Naive thymus-derived CD4-positive, alpha-beta T cell (primary cell): ENCODE measurements at places on chromosomes 5 and 9. TPM values are rescaled to one million over a fixed set of nuclear protein-coding genes. Genes with fewer than 3 reads are reported as not detected.

Gene FBP1
- total RNA-seq, result 10.8 TPM

Gene SPATA31C1
- total RNA-seq, result not detected

Gene FBP2
- not detected for total RNA-seq

Gene CXCL14
- total RNA-seq, result not detected

GRCh38 chr5:78473751-78474150, 113.3 kb downstream of the SCAMP1 start:
- H3K36me3 ChIP-seq, result no peaks in the 10 kb centered on the region
- no peak overlapping the region for H3K27ac ChIP-seq
- H3K4me1 ChIP-seq, result no peaks in the 10 kb centered on the region
- DNase-seq, result no peak
- no peak overlapping the region for H3K4me3 ChIP-seq

DNA sequence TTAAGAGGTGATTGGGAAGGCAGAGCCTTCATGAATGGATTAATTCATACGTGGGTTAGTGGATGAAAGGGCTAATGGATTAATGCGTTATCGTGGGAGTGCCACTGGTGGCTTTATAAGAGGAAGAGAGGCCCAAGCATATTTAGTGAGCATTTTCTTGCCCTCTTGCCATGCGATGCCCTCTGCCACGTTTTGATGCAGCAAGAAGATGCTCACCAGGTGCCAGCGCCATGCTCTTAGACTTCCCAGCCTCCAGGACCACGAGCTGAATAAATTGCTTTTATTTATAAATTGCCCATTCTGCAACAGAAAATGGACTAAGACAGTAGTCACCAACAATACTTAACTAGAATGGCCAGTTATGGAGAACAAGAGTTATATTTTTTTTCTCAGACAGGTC, 24.2 kb downstream of the DAPK1 start:
- H3K36me3 ChIP-seq, result no peaks in the 10 kb centered on the region
- H3K4me3 ChIP-seq, result no peak overlapping the region
- no peak for DNase-seq
- no peaks in the 10 kb centered on the region for H3K4me1 ChIP-seq

DNA sequence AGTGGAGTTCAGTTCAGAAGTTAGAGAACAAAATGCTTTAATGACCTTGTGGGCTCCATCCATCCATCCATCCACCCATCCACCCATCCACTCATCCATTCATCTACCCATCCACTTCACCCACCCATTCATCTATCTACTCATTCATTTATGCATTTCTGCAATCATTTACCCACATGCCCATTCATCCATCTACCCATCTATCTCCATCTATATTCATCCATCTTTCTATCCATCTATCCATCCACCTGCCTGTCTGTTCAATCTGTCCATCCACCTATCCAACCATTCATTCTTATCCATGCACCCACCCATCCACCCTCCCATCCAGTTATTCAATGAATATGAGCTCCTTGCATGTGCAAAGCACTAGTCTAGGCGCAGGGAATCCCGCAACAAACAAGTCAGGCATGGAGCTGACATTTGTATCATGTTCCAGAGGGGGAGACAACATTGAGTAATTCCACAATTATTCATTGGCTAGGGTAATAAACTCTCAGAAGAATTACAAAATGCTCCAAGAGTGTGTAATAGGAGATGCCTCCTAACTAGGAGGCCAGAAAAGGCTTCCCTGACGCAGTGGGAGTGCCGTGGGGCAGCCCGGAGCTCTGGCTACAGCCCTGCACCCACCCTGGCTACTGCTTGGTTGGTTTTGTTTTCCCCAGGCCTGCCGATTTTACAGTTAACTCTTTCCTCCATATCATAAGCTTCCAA, 211.2 kb downstream of the NXNL2 start:
- no peaks in the 10 kb centered on the region for H3K27me3 ChIP-seq
- no peaks in the 10 kb centered on the region for H3K36me3 ChIP-seq
- H3K4me3 ChIP-seq, result no peak overlapping the region
- no peaks in the 10 kb centered on the region for H3K4me1 ChIP-seq
- DNase-seq, result no peak

DNA sequence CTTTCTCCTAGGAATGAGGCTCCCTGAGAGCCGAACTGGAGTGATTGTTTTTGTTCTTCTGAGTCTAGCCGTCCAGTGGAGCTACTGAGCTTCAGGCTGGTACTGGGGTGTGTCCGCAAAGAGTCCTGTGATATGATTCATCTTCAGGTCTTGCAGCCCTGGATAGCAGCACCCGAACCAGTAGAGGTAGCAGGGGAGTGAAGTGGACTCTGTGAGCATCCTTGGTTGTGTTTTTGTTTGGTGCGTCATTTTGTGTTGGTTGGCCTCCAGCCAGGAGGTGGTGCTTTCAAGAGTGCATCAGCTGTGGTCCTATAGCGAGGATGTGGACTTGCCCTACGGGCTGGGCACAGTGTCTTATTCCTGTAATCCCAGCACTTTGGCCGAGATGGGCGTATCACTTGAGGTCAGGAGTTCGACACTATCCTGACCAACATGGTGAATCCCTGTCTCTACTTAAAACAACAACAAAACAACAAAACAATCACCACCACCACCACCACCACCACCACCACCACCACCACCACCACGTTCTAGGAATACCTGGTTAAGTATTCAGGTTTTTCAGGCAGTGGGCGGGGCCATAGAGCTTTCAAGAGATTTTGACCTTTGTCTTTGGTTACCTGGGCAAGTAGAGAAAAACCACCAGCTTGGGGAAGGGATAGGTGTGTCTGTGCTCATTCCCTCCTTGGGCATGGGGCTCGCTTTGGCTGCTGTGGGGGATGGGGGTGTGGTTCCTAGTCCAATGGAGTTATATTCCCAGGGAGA, 154.0 kb downstream of the WDR70 start:
- H3K36me3 ChIP-seq, result no peaks in the 10 kb centered on the region
- no peak overlapping the region for H3K4me3 ChIP-seq
- DNase-seq, result no peak
- H3K27ac ChIP-seq, result no peak overlapping the region
- no peaks in the 10 kb centered on the region for H3K4me1 ChIP-seq

DNA sequence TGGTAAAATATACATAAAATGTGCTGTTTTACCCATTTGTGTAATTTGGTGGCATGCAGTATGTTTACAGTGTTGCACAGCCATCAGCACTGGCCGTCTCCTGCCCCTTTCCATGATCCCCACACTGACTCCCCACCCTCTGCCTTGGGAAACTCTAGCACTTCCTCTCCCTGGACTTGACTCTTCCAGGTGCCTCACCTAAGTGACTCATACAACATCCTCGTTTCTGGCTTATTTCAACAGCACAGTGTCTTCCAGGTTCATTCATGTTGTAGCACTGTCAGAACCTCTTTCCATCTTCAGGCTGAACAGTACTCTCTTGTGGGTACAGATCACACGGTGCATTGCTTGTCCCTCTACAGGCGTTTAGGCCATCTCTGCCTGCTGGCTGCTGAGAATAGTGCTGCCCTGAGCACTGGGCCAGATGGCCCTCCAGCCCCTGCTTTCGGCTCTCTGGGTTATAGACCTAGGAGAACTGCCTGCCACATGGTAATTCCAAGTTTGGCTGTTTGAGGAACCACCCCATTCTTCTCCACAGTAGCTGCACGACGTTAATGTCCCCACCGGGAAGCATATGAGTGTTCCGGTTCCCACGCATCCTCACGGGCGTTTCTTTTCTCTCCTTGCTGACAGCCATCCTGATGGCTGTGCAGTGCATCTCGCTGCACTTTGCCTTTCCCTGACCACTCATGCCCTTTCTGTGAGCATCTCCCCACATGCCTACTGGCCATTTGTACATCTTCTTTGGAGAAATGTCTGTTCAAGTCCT, 211.8 kb downstream of the FANCC start:
- H3K27ac ChIP-seq, result no peak overlapping the region
- H3K27me3 ChIP-seq, result no peaks in the 10 kb centered on the region
- DNase-seq, result no peak
- H3K4me1 ChIP-seq, result no peaks in the 10 kb centered on the region

- no peak overlapping the region for H3K4me3 ChIP-seq
- no peak overlapping the region for H3K27ac ChIP-seq
- DNase-seq, result no peak
- H3K36me3 ChIP-seq, result no peaks in the 10 kb centered on the region
These were observed 19.0 kb upstream of the POC5 start for GRCh38 chr5:75736273-75736672.

Gene WNT8A
- not detected in 2 replicates for total RNA-seq

Gene PTGR1
- total RNA-seq, result not detected

GRCh38 chr5:140075371-140075770, 32.3 kb upstream of the NRG2 start:
- no peak overlapping the region for H3K4me3 ChIP-seq
- DNase-seq, result no peak
- no peak overlapping the region for H3K27ac ChIP-seq

Gene TAF11L5
- not detected for total RNA-seq

Gene C9
- not detected for total RNA-seq

- no peaks in the 10 kb centered on the region for H3K36me3 ChIP-seq
- no peak for DNase-seq
- no peak overlapping the region for H3K4me3 ChIP-seq
- no peaks in the 10 kb centered on the region for H3K4me1 ChIP-seq
- no peak overlapping the region for H3K27ac ChIP-seq
These were observed 430.4 kb downstream of the CAAP1 start for GRCh38 chr9:26462213-26462612.

DNA sequence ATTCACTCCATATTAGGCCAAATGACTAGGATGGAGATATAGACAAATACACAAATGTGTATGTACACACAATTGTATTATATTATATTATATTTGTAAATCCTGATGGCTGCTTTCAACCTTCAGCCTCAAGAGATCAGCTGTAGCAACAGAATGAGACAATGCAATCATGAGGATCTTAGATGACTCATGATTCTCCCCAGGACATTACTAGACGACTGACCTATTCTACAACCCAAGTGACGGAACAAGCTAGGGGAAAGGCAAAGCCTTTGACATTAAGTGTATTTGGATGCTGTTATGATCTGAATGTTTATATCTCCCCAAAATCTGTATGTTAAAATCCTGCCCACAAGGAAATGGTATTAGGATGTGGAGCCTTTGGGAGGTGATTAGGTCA, 66.5 kb downstream of the COX7C start:
- no peak overlapping the region for H3K27ac ChIP-seq
- DNase-seq, result no peak
- H3K27me3 ChIP-seq, result no peaks in the 10 kb centered on the region

GRCh38 chr5:116237917-116238500, 153.2 kb downstream of the COMMD10 start:
- no peaks in the 10 kb centered on the region for H3K36me3 ChIP-seq
- H3K27me3 ChIP-seq, result no peaks in the 10 kb centered on the region
- H3K4me1 ChIP-seq, result no peaks in the 10 kb centered on the region
- H3K4me3 ChIP-seq, result no peak overlapping the region
- no peak overlapping the region for H3K27ac ChIP-seq
- DNase-seq, result no peak

Gene TRIM36
- total RNA-seq, result not detected

GRCh38 chr9:28999057-28999456, 1425.8 kb upstream of the C9orf72 start:
- H3K27me3 ChIP-seq, result no peaks in the 10 kb centered on the region
- no peak overlapping the region for H3K4me3 ChIP-seq
- H3K36me3 ChIP-seq, result no peaks in the 10 kb centered on the region
- H3K4me1 ChIP-seq, result no peaks in the 10 kb centered on the region
- no peak overlapping the region for H3K27ac ChIP-seq
- no peak for DNase-seq

Gene ANKRD20A1
- total RNA-seq, result 0.36 and 1.3 TPM in 2 replicates

DNA sequence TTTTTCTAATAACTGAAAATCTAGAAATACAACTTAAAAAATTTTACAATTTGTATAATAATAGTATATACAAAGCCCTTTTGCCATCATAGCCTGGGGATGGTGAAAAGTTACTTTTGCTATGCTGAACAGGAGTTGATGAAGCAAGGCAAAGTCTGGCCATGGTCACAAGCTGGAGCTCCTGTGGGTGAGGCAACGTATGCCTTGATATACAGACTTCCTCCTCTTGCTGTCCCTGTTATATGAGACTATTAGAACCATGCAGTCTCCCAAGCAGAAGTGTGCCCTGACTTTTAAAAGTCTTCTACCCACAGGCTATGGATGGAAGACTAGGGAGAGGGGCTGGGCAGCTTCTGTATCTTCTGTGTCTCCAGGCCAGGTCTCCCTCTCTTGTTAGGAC, 15.7 kb downstream of the FAM151B start:
- no peak overlapping the region for H3K27ac ChIP-seq
- no peaks in the 10 kb centered on the region for H3K4me1 ChIP-seq
- no peaks in the 10 kb centered on the region for H3K36me3 ChIP-seq
- H3K4me3 ChIP-seq, result no peak overlapping the region
- DNase-seq, result no peak

DNA sequence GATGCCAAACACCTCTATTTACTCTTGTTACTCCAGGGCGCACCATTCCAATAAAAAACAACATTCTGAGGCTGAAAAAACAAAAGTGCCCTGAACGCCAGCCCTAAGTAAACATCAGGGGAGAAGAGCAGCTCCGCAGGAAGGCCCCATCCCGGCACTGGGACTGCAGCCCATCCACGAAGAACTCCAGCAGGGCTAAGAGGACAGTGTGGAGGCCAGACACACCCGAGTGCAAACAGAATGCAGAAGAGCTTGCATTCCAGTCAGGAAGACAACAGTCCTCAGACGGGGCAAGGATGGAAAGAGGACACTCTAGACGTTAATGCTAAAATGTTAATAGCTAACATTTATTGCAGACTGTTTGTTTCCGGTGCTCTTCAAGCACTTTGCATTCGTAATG, 33.0 kb downstream of the FAM240B start:
- DNase-seq, result no peak
- H3K4me1 ChIP-seq, result no peaks in the 10 kb centered on the region
- H3K27me3 ChIP-seq, result no peaks in the 10 kb centered on the region

DNA sequence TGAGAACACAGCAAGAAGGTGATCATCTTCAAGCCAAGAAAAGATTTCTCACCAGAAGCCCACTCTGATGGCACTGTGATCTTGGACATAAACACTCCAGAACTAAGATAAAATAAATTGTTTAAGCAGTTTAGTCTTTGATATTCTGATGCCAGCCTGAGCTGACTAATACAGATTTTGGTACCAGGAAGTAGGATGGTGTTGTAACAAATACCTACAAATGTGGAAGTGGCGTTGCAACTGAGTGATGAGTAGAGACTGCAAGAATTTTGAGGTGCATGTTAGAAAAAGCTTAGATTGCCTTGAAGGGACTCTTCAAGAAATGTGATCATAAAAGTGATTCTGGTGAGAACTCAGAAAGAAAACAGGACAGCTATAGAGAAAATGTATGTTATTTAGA, 592.4 kb upstream of the DAB2 start:
- no peaks in the 10 kb centered on the region for H3K27me3 ChIP-seq

GRCh38 chr9:27785714-27786100, 212.4 kb upstream of the C9orf72 start:
- DNase-seq, result no peak
- no peak overlapping the region for H3K27ac ChIP-seq
- no peaks in the 10 kb centered on the region for H3K27me3 ChIP-seq
- H3K36me3 ChIP-seq, result no peaks in the 10 kb centered on the region
- H3K4me3 ChIP-seq, result no peak overlapping the region

DNA sequence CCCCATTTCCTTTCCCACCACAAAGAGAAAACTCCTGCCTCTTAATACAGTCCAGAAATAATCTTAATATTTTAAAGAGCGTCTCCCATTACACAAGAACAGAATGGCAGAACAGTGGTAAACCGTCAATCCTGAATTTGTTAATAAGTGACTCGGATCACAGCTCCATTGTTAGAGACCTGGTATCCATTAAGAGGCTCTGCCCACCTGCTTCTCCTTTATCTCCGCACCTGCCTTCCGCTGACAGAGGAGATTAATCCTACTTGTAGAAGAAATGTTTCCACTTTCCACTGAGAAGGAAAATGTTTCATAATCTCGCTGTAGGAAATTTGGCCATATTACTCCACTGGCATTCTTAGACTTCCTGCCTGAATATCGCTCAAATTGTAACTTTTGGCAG, 1493.2 kb downstream of the MAT2B start:
- no peaks in the 10 kb centered on the region for H3K27me3 ChIP-seq
- no peak for DNase-seq
- H3K36me3 ChIP-seq, result no peaks in the 10 kb centered on the region
- H3K4me1 ChIP-seq, result no peaks in the 10 kb centered on the region
